ENCODE measurements at places on chromosomes 7 and 10.

GRCh38 chr10:130358981-130359650 is 222.9 kb downstream of the GLRX3 start:
- no peak for DNase-seq

DNA sequence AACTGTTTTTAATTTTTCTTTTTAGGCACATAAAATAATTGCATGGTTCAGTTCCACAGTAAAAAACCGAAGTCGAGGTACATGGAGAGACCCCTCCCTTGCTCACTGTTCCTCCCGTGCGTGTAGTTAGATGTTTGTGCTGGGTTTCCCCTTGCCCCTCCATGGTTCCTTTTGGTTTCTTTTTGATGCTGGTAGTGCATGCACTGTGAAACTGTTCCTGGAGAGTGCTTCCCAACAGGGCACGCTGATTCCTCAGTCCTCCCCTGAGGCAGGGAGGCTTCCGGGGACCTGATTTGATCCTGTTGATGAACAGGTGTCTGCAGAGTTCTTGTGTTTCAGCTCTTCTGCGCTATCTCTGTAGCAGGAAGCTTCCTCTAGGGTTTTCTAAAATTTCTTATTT is 69.5 kb downstream of the ADCY1 start:
- no peak for DNase-seq

DNA sequence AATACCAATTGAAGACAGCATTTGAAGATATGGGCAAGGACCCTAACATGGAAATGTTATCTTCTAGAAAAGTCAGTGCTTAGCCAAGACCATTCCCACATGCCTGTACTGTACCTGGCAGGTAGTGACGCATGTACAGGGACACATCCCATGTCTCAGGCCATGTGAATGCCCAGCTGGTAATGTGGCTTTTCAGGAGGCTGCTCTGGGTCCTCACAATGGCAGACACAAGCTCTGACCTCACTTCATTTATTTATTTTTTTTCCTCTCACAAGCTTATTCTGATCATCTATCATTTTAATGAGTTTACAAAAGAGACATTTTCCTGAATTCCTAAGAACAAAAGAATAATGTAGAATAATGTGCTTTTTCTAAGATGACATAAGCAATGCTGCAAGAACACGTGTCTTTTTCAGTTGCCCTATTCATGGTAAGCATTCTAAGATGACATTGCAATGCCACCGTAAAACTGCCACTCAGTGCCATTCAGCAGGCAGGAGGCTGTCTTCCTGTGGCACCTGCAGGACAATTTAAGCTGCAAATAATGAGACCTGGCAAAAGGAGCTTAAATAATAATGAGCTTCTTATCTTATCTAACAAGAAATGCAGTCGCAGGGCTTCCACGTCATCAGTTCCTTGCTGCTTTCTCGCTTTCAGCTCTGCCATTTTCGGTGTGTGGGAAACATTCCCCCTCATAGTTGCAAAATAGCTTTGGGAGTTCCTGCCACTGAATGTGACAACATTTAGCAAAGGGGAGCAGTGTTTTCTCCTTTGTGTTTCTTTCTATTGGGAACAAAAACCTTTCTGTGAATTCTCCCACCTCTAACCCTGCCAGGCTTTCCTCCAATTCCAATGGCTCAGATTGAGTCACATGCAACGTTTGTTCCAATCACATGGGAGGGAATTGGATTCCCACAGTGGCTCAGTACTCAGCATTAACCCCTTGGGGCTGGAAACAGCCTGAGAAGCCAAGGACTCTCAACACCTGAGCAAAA is 113.0 kb downstream of the SEC23IP start:
- DNase-seq: no peak

- no peak for DNase-seq
Measured at GRCh38 chr7:50783303-50783702, 607 bp upstream of the GRB10 start.

- no peak for DNase-seq
Measured at GRCh38 chr7:147079083-147079482, 962.5 kb downstream of the CNTNAP2 start.

GRCh38 chr10:19706904-19707303 is 109.3 kb upstream of the PLXDC2 start:
- DNase-seq: no peak

- DNase-seq: no peak
Measured at GRCh38 chr7:564176-564865, 44.7 kb upstream of the PDGFA start.

DNA sequence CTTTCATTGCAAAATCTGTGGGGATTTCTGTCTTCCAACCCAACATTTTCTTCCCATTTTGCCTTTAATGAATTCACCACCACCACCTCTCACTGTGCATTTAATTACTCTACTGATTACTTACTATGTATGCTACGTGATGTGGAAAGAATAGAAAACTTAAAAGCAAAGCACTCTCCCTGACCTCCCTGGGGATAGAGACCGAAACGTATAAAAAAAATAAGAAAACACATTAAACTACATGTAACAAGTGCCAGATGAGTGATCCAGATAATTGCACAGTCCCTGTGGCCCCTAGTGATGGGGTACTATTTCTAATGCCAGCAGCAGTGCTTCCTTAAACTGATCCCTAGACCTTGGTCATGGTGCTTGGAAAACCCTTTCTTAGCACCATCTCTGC is 478.4 kb downstream of the NRG3 start:
- DNase-seq: no peak

- no peak for DNase-seq
Measured at GRCh38 chr7:42338916-42339540, 102.0 kb upstream of the GLI3 start.

DNA sequence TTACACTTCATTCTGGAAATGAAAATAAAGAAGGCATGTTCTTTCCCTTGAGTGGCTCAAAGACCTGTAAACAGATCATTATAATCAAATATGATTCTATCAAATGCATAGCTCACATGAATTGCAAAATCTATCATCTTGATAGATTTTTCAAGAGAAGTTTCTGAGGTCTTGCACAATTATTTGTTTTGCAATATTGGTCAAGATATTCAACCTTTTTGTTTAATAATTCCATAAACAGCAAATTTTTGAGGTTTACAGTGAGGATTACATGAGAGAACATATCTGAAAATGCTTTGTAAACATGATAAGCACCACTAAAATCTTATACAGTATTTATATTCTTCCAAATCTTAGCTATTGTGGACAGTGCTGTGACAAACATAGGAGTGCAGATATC is 160.8 kb downstream of the HDAC9 start:
- no peak for DNase-seq

- DNase-seq: no peak
Measured at GRCh38 chr10:131781791-131782190, 119.0 kb upstream of the PPP2R2D start.

GRCh38 chr10:12417331-12417730 is 68.0 kb downstream of the CAMK1D start:
- DNase-seq: no peak

- no peak for DNase-seq
Measured at GRCh38 chr10:51620131-51620530, 79.3 kb downstream of the CSTF2T start.

- no peak for DNase-seq
Measured at GRCh38 chr10:96390460-96390864, 31.7 kb upstream of the OPALIN start.

DNA sequence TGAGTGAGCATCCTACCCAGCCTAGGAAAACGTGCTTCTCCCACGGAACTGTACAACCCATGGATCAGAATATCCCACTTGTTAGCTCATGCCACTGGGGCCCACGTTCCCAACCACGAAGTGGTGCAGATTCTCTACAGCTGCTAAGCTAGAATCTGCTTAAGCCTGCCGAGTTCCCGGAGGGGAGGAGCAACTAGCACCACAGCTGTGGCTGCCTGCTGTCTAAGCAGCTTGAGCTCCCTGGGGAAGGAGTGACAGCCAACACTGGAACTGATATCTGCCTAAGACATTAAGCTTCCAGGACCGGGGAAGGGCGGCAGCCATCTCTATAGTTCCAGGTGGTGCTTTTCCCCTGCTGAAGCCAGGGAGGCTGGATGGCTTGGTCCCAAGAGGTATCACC is 334.7 kb upstream of the CHRM2 start:
- no peak for DNase-seq

- no peak for DNase-seq
Measured at GRCh38 chr7:130878785-130879184, 144.8 kb upstream of the KLF14 start.

DNA sequence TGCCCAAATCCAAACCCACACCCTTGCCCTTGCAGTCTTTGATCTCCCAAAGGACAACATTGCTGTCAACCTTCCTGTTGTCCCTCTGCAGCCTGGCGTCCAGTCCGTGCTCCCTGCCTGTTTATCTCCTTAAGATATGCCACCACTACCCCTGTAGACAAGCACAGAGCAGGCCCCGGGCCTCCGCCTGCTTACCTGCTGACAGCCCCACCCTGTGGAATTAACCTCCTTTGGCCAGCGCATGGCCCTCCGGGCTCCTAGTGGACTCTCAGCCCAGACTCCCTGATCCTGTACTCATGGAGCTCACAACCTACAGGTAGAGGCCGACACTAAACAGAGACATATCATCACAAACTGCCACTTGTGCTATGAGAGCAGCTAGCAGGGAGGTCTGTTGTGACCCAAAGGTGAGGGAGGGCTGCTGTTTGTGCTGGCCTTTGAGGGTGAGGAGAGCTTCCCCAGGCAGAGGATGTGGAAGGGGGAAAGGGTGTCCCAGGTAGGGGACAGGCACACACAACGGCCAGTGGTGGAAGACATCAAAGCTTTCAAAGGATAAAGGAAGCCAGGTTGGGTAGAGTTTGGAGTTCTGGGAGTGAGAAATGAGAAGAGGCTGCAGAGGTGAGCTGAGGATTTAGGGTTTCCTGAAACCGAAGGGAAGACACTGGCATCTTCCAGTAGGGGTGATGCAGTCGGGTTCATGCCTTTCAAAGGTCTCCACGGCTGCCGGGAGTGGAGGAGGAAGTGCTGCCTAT is 174.5 kb upstream of the ZMIZ1 start:
- no peak for DNase-seq

- DNase-seq: no peak
Measured at GRCh38 chr7:77327067-77327931, 88.8 kb downstream of the GSAP start.

- DNase-seq: no peak
Measured at GRCh38 chr7:28677668-28678067, 265.4 kb downstream of the CREB5 start.

DNA sequence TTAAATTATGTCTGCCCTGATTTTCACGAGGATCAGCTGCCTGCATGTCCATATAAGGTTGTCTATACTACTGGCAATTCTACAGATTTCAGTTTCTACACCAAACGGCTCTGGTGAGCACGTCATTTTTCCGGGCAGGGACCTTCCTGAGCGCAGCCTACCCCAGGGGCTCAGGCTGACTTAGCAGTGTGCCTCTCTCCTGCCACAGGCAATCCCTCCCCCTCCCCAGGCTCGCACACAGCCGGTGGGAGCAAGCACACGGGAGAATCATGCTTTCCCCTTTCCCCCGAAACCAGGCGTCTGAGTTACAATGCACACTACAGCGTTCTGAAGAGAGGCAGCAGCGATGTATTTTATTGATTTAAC is 1.7 kb downstream of the KLF6 start:
- DNase-seq: peak; percentile 81

DNA sequence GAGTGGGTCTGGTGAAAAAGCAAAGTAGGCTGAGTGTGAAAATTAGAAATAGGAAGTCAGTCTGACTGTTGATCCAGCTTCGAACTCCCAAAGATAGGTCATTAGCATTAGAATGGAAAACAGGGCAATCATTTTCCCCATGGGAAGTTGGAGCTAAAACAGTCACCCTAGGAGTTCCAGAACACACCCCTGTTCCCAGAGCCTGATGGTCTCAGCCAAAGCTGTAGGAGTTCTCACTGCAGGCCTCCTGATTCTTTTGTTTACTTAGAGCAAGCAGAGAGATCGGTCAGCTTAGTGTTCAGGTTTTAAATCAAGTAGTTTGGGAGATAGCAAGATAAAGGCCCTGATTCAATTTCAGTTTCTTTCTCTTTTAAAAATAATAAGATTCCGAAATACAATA is 28.8 kb upstream of the JCAD start:
- no peak for DNase-seq

- no peak for DNase-seq
Measured at GRCh38 chr7:157981778-157982177, 605.8 kb downstream of the PTPRN2 start.

GRCh38 chr7:128947854-128948253 is 10.1 kb downstream of the IRF5 start:
- no peak for DNase-seq

DNA sequence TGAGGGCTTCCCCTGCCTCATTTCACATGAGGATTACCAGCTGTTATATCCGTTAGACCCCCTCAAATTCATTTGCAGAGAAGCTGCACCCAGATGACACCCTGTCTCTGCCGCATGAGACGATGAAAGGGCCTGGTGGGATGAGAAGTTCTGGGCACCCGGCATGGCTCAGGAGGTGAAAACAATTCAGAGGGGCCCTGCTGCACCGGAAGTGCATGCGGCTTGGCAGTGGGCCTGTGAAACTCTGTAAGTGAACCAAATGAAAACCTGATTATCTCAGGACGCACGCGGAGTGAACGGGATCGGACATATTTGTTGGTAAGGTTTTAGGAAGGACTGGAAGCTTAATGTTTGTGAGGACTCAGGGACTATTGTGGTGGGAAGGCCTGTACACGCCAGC is 511.2 kb downstream of the TCERG1L start:
- no peak for DNase-seq

- DNase-seq: no peak
Measured at GRCh38 chr10:48343921-48344598, 37.6 kb downstream of the MAPK8 start.

GRCh38 chr7:99141841-99142726 is 1.8 kb downstream of the SMURF1 start:
- peak; percentile 77 for DNase-seq

Data from CD4-positive, alpha-beta T cell treated with Interleukin-10 for 1 hour (primary cell).